ENCODE measurements at places on chromosomes 16 and 17.

DNA sequence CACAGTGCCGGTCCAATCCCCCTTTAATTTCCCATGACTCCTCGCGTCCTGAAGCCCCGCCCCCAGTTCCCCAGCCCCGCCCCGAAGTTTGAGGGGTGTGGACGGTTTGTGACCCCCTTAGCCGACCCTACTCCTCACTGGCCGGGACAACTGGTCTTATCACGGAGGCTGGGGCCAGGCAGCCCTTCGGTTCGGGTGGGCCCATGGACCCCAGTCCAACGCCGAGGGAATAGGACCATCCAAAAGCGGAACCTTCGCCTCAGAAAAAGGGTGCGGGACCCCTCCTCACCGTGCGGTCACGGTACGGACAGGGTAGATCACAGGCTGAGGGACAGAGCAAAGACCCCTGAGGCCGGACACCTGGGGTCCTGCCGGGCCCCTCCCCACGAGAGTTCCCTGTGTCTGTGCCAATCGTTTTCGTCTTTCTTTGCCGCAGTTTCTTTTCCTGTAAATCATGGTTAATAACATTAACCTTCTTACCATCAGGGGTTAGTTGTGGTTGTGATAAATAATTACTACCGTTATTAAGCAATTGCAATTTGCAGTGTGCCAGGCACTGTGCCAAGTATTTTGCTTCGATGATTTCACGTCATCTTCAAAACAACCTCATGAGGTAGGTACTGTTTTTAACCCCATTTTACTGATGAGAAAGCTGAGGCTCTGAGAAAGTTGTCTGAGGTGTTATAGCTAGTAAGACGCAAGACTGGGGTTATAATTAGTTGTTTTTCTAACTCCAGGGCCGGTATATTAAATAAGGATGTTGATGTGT, 543 bp downstream of the TMUB2 start:
- DNase-seq, result peak; percentile 84

- no peak for DNase-seq
Observed at GRCh38 chr17:35006961-35007360, 26.6 kb downstream of the LIG3 start.

DNA sequence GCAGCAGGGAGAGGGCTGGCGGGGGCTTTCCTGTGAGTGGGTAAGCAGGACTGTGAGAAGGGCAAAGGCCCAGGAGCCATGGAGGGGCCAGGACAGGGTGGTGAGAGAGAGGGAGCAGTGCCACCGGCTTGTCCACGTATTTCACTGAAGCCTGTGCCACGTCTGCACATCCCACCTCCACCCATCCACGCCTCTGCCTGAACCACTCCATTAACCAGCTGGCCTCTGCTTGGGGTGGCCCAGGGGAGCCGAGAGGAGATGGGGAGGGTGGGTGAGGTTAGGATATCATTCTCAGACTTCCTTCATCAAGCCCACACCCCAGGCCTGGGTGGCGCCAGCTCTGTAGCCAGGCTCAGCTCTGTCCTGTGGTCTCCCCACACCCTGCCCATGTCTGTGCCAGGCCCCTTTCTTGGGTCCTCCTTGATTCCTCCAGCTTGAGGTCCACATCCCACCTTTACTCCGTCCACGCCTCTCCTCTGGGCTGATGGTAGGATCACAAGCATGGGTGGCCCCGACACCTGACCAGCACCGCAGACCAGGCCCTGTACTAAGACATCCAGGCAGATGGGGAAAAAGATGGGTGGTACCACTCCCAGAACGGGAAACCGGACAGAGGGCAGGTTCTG, 3.2 kb upstream of the FN3K start:
- no peak for DNase-seq

DNA sequence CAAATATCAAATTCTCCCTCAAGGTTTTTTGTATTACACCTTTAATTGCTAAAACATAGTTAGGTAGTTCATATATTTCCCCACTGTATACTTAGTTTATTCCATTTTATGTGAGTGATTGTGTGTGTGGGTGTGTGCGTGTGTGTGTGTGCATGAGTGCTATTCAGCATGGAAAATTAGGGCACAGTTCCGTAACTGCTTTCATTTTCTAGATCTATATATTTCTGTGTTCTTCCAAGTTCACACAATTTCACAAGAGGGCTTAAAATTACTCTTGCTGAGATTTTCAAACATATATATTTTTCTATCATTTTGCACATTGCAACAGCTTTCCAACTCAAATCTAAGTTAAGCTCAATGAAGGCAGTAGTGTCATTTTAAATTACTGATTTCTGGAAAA, 782.9 kb upstream of the SOX9 start:
- DNase-seq, result no peak

GRCh38 chr17:52594516-52594915, 436.0 kb upstream of the CA10 start:
- DNase-seq, result no peak

DNA sequence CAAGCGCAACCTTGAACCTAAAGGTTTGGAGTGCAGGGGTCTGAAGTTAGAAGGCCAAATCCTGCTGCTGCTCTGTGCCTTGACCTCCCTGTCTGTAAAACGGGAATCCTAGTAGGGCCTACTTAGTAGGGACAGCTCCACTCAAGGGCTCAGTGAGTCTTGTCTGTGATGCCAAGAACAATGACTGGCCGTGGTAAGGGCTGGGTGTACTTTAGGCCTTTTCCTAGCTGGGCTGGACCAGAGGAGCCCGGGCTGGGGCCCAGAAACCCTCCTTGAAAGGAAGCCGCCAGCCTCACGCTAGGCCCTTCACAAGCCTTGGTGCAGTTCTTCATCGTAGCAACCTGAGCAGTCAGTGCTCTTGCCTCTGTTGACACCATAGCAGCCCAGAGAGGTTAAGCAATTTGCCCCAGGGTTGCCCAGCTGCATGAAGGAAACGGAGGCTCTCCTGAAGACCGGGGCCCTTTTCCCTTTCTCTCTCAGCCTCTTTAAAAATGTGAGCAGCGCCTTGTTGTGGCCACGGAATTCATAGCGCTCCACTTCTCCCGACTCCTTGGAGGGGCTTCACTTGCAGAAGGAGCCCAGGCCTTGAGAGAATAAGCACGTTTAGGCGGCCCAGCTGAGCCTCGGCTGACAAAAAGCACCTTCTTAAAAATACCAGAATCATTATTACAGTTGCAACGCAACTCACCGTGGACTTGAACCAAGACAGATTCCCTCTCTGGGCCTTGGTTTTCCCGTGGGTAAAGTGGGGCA, 4.4 kb downstream of the NECAB2 start:
- DNase-seq, result no peak

GRCh38 chr17:64615028-64615677, 47.0 kb downstream of the SMURF2 start:
- DNase-seq, result no peak

GRCh38 chr16:82657786-82658185, 31.0 kb downstream of the CDH13 start:
- no peak for DNase-seq

GRCh38 chr17:79980246-79981043, 55.2 kb downstream of the TBC1D16 start:
- no peak for DNase-seq

GRCh38 chr17:47821424-47822391, at the start of gene OSBPL7:
OSBPL7 (minus strand) TSS chr17:47821794; CDS start chr17:47820278, 1,516 bp downstream.
- peak; percentile 91 for DNase-seq

DNA sequence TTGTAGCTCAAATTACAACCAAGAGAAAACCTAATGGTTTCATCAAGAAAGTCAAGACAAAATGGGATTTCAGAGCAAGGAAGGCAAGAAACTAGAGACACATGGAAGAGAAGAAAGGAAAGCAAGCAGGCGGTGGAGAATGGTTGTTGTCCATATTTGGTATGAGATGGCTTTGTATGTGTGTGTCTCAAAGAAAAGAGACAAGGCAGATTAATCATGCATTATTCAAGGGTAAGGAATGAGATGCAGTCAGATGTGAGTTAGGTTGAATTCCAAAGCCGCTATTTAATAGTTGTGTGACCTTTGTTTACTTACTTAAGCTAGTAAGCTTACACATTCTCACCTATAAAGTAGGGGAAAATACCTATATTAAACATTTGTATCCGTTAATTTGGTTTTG, 1029.6 kb downstream of the CDH11 start:
- DNase-seq, result no peak

DNA sequence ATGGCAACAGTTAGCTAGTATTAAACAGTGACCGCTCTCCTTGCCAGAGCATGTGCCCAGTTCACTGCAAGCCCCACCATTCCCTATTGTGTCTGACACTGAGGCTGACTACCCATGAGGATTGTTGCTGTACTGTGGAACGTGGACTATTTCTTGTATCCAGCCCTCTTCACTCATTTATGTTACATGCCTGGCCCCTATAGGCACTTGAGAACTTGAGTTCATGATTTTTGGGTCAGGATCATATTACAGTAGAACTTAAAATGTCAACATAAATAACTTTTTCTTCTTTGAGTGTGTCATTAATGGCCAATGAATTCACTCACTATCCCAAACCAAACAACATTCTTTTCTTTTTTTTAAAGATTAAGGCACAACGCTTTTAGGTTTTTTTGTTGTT, 55.7 kb downstream of the LYRM1 start:
- DNase-seq, result no peak

GRCh38 chr17:66665194-66665593, 169.7 kb upstream of the CACNG5 start:
- no peak for DNase-seq

GRCh38 chr16:12362482-12363458, 386.2 kb downstream of the SNX29 start:
- DNase-seq, result no peak
